ENCODE measurements at places on chromosomes 7 and 10. TPM values are rescaled to one million over a fixed set of nuclear protein-coding genes. Genes with fewer than 3 reads are reported as not detected.

GRCh38 chr10:4663162-4663992 lies 162.6 kb upstream of the AKR1E2 start:
- no peak overlapping the region for H3K4me3 ChIP-seq
- no peaks in the 10 kb centered on the region for H3K27me3 ChIP-seq
- H3K4me1 ChIP-seq, result no peaks in the 10 kb centered on the region
- no peak overlapping the region for H3K27ac ChIP-seq
- H3K36me3 ChIP-seq, result no peaks in the 10 kb centered on the region

GRCh38 chr7:2715341-2716231 lies 27.6 kb downstream of the AMZ1 start:
- H3K36me3 ChIP-seq, result no peaks in the 10 kb centered on the region
- no peaks in the 10 kb centered on the region for H3K27me3 ChIP-seq
- peak overlapping the region; percentile 64 for H3K27ac ChIP-seq
- peak overlapping the region; percentile 41 for H3K4me3 ChIP-seq
- DNase-seq, result peak; percentile 78
- peaks cover 67% of the 10 kb centered on the region for H3K4me1 ChIP-seq

SSMEM1 gene
- not detected for total RNA-seq

GRCh38 chr7:76122516-76123239 lies 74.8 kb downstream of the MDH2 start:
- no peaks in the 10 kb centered on the region for H3K36me3 ChIP-seq
- H3K27ac ChIP-seq, result no peak overlapping the region
- H3K4me1 ChIP-seq, result no peaks in the 10 kb centered on the region

- H3K4me3 ChIP-seq, result no peak overlapping the region
- DNase-seq, result no peak
- H3K27me3 ChIP-seq, result no peaks in the 10 kb centered on the region
Measured at GRCh38 chr10:88253128-88253527, 330.0 kb downstream of the RNLS start.

GRCh38 chr7:80060218-80060806 lies 74.3 kb upstream of the GNAI1 start:
- DNase-seq, result no peak
- no peaks in the 10 kb centered on the region for H3K36me3 ChIP-seq
- H3K4me1 ChIP-seq, result no peaks in the 10 kb centered on the region
- H3K27ac ChIP-seq, result no peak overlapping the region
- no peaks in the 10 kb centered on the region for H3K27me3 ChIP-seq

- H3K27ac ChIP-seq, result no peak overlapping the region
- DNase-seq, result no peak
- H3K4me1 ChIP-seq, result peaks cover 14% of the 10 kb centered on the region
Measured at GRCh38 chr7:43695365-43695764, 34.0 kb downstream of the COA1 start.

GRCh38 chr7:16616542-16616941 lies 29.0 kb downstream of the ANKMY2 start:
- no peak overlapping the region for H3K27ac ChIP-seq
- H3K4me3 ChIP-seq, result no peak overlapping the region
- no peaks in the 10 kb centered on the region for H3K27me3 ChIP-seq
- DNase-seq, result no peak
- peaks cover 26% of the 10 kb centered on the region for H3K36me3 ChIP-seq

GRCh38 chr7:80247144-80247543 lies 112.5 kb downstream of the GNAI1 start:
- no peak overlapping the region for H3K4me3 ChIP-seq
- no peaks in the 10 kb centered on the region for H3K27me3 ChIP-seq
- H3K36me3 ChIP-seq, result no peaks in the 10 kb centered on the region
- no peak overlapping the region for H3K27ac ChIP-seq
- no peaks in the 10 kb centered on the region for H3K4me1 ChIP-seq
- no peak for DNase-seq

C7orf33 gene
- not detected for total RNA-seq

C7orf57 gene
- not detected for total RNA-seq

- H3K36me3 ChIP-seq, result no peaks in the 10 kb centered on the region
- H3K4me1 ChIP-seq, result peaks cover 2% of the 10 kb centered on the region
- DNase-seq, result no peak
- no peak overlapping the region for H3K4me3 ChIP-seq
- H3K27ac ChIP-seq, result no peak overlapping the region
Measured at GRCh38 chr10:26386781-26387180, 51.4 kb upstream of the APBB1IP start.

CDNF gene
- 1.7 TPM for total RNA-seq

GRCh38 chr10:2817940-2818636 lies 249.3 kb upstream of the PFKP start:
- no peak overlapping the region for H3K27ac ChIP-seq
- no peaks in the 10 kb centered on the region for H3K27me3 ChIP-seq
- H3K36me3 ChIP-seq, result no peaks in the 10 kb centered on the region

DNA sequence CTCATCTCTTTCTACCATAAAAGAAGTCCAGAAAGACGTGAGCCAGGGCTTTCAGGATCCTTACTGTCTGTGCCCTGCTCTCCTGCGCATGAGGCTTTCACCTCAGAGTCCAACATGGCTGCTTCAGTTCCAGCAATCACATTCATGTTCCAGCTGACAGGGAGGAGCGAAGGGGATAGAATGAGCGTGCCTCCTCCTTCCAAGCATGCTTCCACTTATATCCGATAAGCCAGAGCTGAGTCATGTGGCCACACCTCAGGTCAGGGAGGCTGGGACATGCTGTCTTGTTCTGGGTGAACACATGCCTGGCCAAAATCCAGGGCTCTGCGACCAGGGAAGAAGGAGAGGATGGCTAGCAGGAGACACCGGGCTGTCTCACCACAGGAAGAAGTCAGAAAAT lies 248.2 kb downstream of the SKAP2 start:
- H3K4me3 ChIP-seq, result no peak overlapping the region
- H3K27ac ChIP-seq, result no peak overlapping the region
- no peak for DNase-seq
- H3K27me3 ChIP-seq, result no peaks in the 10 kb centered on the region
- no peaks in the 10 kb centered on the region for H3K36me3 ChIP-seq
- no peaks in the 10 kb centered on the region for H3K4me1 ChIP-seq

GRCh38 chr7:30281791-30282190 lies 2.6 kb upstream of the ZNRF2 start:
- peaks cover 9% of the 10 kb centered on the region for H3K4me1 ChIP-seq
- no peak overlapping the region for H3K4me3 ChIP-seq
- no peaks in the 10 kb centered on the region for H3K36me3 ChIP-seq
- no peak overlapping the region for H3K27ac ChIP-seq
- DNase-seq, result no peak

- H3K4me3 ChIP-seq, result no peak overlapping the region
- H3K27me3 ChIP-seq, result no peaks in the 10 kb centered on the region
- no peak for DNase-seq
Measured at GRCh38 chr10:124063750-124064603, 29.4 kb downstream of the CHST15 start.

GRCh38 chr10:77959887-77960455 lies 33.4 kb upstream of the DLG5 start:
- no peaks in the 10 kb centered on the region for H3K4me1 ChIP-seq
- no peaks in the 10 kb centered on the region for H3K36me3 ChIP-seq
- no peak overlapping the region for H3K4me3 ChIP-seq
- H3K27ac ChIP-seq, result no peak overlapping the region

GRCh38 chr10:97784200-97784810 lies 12.5 kb upstream of the SFRP5 start:
- DNase-seq, result no peak
- H3K27me3 ChIP-seq, result no peaks in the 10 kb centered on the region
- H3K4me1 ChIP-seq, result peaks cover 24% of the 10 kb centered on the region
- no peak overlapping the region for H3K27ac ChIP-seq

DNA sequence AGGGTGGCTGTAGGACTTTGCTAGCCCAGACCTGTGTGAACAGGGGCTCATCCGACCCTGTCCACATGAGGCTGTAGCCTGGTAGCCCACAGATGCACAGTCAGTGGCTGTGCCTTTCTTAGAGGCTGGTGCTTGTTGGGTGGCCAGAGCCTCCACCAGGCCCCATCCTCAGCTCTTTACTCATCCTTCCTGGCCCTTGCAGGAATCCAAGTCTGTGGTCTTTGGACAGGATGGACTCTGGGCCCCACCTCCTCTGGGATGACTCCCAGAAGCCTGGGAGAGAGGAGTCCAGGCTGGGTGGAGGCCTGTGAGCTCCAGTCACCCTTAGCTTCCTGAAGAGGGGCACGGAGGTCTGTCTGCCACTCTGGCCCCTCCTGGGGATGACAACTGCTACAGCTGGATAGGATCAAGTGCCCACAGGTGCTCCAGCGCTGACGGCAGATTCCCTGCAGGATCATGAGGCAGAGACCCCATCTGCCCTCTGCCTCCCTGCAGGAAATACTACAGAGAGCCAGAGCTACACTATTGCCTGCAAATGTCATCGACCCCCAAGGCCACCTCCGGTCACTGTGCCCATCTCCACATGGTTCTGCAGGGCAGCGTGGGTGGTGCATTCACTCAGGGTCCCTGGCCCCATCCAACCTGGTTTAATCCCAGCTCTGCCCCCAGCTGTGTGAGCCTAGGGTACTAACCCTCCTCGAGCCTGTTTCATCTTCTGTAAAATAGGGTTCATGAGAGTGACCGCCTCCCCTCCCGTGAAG lies 114.5 kb downstream of the PTPN20 start:
- H3K4me1 ChIP-seq, result no peaks in the 10 kb centered on the region
- no peaks in the 10 kb centered on the region for H3K27me3 ChIP-seq
- DNase-seq, result no peak

STYXL1 gene
- 16.8 TPM for total RNA-seq

DNA sequence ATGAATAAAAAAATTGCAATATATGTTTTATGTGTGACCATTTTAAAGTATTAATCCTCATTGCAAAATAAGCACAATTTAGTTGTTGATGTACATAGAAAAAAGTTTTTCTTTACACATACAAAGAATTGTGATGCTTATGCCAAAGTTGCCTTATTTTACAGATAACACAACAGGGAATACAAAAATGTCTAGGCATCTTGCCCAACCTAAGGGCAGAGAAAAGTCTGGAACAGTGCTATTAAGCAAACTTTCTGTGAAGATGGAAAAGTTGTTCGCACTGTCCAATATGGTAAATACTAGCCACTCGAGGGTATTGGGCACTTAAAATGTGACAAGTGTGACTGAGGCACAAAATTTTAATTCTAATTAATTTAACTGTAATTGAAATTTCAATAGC lies 190.2 kb upstream of the HGF start:
- H3K27ac ChIP-seq, result no peak overlapping the region
- H3K27me3 ChIP-seq, result no peaks in the 10 kb centered on the region
- no peak overlapping the region for H3K4me3 ChIP-seq
- DNase-seq, result no peak
- H3K4me1 ChIP-seq, result no peaks in the 10 kb centered on the region

GRCh38 chr7:128036226-128036940 lies 5.1 kb upstream of the LRRC4 start:
- no peak overlapping the region for H3K4me3 ChIP-seq
- no peaks in the 10 kb centered on the region for H3K27me3 ChIP-seq
- H3K36me3 ChIP-seq, result no peaks in the 10 kb centered on the region
- H3K4me1 ChIP-seq, result peaks cover 6% of the 10 kb centered on the region

DNA sequence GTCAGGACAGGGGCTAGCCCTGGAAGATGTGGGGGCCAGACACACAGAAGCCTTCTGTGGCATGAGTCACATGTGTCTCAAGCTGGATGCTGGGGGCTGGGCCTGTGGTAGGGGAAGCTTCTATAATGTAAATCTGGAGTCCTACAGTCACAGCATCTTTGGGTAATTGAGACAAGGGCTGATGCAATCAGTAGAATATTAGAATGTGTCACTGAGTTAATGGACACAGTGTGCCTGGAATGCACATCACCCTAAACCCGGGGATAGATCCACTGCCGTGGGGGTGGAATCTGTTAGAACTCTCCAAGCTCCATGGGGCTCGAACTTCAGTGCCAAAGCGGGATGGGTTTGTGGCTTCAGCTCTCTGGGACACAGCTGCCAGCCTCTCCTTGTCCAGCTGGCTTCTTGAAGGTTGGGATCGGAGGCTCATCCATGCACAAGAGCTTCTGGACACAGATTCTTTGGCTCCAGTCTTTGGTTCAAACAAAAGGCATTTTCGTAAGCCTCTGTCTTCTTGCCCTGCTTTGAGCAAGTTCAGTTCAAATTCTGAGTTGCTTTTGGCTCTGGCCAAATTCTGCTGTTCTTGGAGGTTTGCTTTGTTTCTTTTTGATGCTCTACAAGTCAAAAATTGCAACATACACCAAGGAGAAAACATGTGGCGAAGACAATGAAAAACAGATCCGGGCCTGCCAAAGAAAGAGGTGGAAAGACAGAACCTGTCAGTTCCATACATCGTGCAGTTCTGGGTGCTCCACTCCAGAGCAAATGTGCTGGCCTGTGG lies 194.8 kb upstream of the ZNF32 start:
- H3K36me3 ChIP-seq, result no peaks in the 10 kb centered on the region
- no peaks in the 10 kb centered on the region for H3K27me3 ChIP-seq
- no peak for DNase-seq
- H3K4me1 ChIP-seq, result peaks cover 13% of the 10 kb centered on the region

GRCh38 chr10:99809931-99810615 lies 27.6 kb downstream of the ABCC2 start:
- H3K27ac ChIP-seq, result no peak overlapping the region
- DNase-seq, result no peak
- H3K36me3 ChIP-seq, result no peaks in the 10 kb centered on the region
- H3K4me3 ChIP-seq, result no peak overlapping the region
- no peaks in the 10 kb centered on the region for H3K4me1 ChIP-seq

CHRM2 gene
- total RNA-seq, result not detected

DNA sequence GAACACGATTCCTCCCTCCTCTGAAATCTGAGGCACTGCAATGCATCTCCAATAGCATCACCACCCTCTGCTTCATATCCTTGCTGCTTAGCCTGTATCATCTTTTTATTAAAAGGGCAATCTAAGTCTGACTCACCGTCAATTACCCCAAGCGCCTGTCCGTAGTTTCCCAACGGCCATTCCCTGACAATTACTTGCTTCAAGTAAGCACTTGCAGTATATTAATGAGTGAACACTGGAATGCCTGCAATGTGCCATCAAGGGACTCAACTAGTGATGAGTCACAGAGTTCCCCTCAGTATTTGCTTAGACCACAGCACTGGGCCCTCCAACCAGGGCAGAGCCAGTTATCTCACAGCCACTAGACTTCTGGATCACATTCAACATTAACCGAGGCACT lies 19.5 kb upstream of the PPP1R3C start:
- no peaks in the 10 kb centered on the region for H3K36me3 ChIP-seq
- no peak overlapping the region for H3K27ac ChIP-seq
- no peak for DNase-seq

GRCh38 chr7:34758111-34758601 lies 100.1 kb downstream of the NPSR1 start:
- H3K4me3 ChIP-seq, result no peak overlapping the region
- peaks cover 3% of the 10 kb centered on the region for H3K27me3 ChIP-seq
- no peak for DNase-seq
- H3K27ac ChIP-seq, result no peak overlapping the region
- no peaks in the 10 kb centered on the region for H3K36me3 ChIP-seq

DNA sequence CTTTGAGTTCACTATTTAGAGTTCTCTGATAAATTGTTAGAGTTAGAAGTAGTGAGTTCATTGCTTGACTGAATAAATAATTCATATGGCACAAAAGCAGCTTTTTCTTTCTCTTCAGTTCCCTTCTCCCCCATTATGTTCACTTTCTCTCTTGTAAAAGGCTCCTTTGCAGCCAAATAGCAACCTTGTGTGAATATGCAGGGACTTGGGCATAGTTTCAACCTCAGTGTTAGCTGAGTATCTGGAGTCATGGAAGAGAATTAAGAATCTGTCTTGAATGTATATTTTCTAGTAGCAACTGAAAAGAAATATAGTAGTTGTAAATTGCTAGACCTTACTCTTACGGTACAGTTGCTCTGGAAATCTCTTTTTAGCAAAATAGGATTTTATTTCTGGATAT lies 31.9 kb downstream of the ZEB1 start:
- DNase-seq, result no peak
- no peaks in the 10 kb centered on the region for H3K27me3 ChIP-seq
- peaks cover 42% of the 10 kb centered on the region for H3K4me1 ChIP-seq
- no peak overlapping the region for H3K27ac ChIP-seq

- H3K36me3 ChIP-seq, result no peaks in the 10 kb centered on the region
- H3K27me3 ChIP-seq, result no peaks in the 10 kb centered on the region
- no peak for DNase-seq
- no peak overlapping the region for H3K4me3 ChIP-seq
- H3K4me1 ChIP-seq, result no peaks in the 10 kb centered on the region
- no peak overlapping the region for H3K27ac ChIP-seq
Measured at GRCh38 chr7:71349682-71350481, 217.9 kb downstream of the GALNT17 start.

Data from CD4-positive, CD25-positive, alpha-beta regulatory T cell (primary cell).